ENCODE measurements at places on chromosomes 4 and X.

- no peak for DNase-seq
Measured at GRCh38 chrX:40938423-40938822, 146.8 kb upstream of the USP9X start.

DNA sequence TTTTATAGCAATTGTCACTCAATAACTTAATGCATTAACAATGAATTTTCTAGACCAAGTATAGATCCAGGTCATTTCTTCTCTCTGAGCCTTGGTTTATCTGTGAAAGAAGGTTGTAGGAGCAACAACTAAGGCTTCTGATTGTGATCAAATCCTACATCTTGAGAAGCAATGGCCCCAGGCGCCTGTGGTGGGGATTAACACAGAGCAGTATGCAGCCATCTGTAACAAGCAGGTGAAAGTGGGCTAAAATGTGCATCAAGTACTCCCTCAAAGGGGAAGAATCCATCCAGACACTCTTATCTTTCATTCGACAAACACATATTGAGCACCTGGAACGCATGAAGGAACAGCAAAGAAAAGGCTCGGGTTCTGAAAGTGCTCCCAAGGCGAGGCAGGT is 19.1 kb upstream of the SETD7 start:
- no peak for DNase-seq

DNA sequence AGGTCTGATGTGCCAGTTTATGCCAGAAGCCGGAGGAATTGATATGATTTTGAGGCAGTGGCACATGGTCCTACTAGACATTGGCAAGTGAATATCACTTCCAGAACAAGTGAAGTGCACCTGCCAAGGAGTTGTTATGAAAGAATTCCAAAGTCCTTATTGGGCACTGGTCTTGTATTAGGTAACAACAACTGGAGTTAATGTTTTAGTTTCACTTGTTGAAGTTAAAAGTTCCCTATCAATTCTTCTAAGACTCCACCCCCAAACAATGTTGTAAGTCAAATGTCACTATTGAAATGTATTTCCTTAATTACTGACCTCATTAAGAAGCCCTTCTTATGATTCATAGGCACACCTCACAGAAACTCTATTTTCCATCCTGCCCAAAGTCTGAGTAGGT is 3.1 kb downstream of the TET2 start:
- no peak for DNase-seq

DNA sequence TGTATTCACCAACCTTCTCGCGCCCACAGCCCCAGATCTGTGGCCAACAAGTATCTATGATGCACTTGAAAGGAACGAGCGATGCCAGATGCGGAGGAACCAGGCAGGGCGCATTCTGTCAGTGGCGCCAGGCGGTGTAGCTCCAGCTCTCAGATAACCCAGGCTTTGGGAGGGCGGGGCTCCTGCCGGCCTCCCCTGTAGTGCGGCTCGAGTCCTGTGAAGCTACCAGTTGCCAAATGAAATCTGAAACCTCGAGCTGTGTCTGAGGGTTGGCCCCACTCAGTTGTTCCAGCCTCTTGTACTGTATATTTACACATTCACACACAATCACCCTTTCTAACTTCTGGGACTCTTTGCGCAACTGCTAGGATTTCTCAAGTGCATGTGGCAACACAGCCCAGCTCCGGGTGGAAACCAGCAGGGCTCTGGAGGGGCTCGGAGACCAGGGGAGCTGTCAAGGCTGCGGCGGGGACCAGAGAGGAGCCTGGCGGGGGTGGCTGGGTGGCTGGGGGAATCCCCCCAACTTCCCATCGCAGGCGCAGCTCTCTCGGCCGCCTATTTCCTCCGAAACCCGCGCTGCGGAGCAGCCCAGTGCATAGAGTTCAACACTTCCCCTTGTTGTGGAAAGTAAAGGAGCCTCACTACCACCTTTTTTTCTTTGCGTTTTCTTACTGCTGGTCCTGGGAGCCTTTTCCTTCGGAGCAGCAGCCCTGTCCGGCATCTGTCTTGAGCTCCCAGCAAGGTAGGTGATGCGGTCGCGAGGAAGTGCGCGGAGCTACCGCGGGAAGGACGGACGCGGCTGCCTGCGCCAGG is at the start of gene ARHGAP24:
ARHGAP24 (plus strand) TSS at position 333 of the 813 bp plus-strand sequence.
- DNase-seq = peak; percentile 91

Data from AG08395 (cell line).